Heart right ventricle (tissue), 16 donors: ENCODE measurements at places on chromosomes 13 and 19. TPM values are rescaled to one million over a fixed set of nuclear protein-coding genes. Genes with fewer than 3 reads are reported as not detected.

SIGLEC14 gene
- 0.81 TPM for total RNA-seq

DNAAF3 gene
- 0.95 TPM for total RNA-seq

GPR12 gene
- total RNA-seq: not detected

ZIM2 gene
- 0.14 TPM for total RNA-seq

MUC16 gene
- total RNA-seq: 0.31 TPM

PSG11 gene
- total RNA-seq: not detected

LHB gene
- not detected for total RNA-seq

ZNF581 gene
- total RNA-seq: 15.6 TPM

GRK1 gene
- 0.12 TPM for total RNA-seq

OR7C1 gene
- not detected for total RNA-seq
